ENCODE measurements at places on chromosomes 7 and 10. TPM values are rescaled to one million over a fixed set of nuclear protein-coding genes. Genes with fewer than 3 reads are reported as not detected.

DNA sequence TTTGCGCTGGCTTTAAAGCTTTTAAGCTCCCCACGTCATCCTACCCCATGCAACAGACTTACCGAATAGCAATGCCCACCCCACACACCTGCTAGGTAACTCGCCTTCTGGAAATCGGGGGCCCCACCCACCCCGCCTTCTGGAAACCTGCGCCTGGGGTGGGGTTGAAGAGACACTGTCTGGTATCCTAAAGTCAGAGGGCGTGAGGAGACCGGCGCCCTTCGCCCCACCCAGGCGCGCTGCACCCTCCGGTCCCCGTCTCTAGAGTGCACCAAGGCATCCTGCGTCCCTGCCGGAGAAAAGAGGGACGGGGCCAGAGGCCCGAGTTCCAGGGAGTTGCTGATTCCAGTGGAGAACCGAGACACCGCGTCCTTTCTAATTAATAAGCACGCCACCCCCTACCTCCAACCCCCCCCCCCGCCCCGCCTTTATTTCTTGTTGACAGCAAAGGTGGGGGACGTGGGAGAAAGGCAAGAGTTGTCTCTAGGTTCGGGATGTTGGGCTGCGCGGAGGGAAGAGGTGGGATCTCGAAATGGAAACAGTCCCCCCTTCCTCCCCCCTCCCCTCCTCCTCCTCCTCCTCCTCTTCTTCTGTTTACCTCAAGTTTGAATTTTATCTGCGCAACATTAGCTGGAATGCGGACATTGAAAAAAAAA is 220.9 kb upstream of the MKLN1 start:
- peak; percentile 55 for DNase-seq

DNA sequence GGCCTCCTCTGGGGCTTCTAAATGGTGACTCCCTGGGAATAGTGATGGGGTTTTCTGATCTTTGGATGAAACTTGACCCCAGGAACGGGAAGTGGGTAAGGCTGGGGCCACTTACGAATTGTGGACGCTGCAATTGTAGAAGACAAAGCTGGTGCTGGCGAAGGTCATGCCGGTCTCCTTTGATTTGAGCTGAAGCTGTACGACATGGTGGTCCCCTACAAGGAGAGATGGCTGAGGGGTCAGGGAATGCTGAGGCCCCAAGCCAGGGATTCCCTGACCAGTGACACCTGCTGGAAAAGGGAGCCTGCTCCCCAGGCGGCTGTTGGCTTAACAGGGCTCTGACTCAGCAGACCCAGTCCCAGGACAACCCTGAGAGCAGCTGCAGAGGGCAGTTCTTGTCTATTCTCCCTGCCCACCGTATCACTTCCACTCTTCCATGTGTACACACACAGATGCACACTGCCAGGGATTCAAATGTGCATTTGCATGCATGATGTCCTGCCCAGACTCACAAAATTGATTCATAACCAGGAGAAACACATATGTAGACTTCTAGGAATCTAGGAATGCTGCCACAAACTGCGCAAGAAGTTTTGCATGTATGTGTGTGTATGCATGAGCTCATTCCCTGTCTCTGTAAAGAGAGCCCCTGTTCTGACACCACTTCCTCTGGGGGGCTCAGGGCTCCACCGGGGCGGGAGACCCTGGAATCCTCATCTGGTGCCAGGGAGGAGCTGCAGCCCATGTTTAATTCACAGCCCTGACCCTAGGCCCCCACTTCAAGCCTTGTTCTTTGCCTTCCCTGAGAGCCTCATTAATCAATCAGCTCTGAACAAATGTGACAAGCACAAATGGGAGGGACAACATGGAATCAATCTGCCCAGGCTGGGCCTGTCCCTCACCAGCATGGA is 350.0 kb downstream of the PLXNA4 start:
- DNase-seq: no peak

DNA sequence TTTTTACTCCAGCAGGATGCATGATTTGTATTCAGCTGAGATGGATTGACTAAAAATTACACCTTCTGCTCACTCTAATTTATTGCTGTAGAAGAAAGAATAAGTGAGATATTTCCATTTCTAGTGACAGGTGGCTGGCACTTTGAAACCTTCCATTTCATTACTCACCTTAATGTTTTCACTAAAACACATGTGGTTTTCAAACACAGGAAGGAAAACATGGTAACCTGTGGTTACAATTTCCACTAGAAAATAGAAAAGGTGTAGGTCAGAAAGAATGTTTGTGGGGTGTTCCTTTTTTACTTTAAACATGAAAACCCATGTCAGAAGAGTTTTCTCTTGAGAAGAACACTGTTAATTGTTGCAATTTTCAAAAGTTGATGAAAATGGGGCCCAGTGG is 12.0 kb upstream of the PRKCQ start:
- no peak for DNase-seq

DNA sequence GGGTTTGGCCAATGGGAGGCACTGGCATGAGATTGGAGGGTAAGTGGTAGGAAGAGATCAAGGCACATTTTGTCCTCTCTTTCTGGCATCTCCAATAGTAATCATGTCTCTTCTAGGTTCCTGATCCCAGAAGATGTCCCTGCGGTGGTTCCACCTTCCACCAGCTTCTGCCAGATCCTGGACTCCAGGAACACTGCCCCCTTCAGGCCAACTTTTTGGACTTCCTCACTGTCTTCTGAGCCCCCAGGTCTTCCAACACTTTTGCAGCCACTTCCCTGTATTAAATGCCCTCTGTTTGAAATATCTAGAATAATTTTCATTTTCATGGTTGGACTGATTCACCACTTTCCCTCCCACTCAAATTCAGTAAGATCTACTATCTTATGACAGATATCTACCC is 60.9 kb downstream of the BAMBI start:
- no peak for DNase-seq

GRCh38 chr10:77236700-77237099 is 400.9 kb downstream of the KCNMA1 start:
- DNase-seq: no peak

- DNase-seq: no peak
Measured at GRCh38 chr7:30175180-30175579, 40.4 kb downstream of the MTURN start.

- peak; percentile 68 for DNase-seq
Measured at GRCh38 chr10:72274730-72275350, 1.1 kb downstream of the DDIT4 start.

- DNase-seq: no peak
Measured at GRCh38 chr10:129123428-129123827, 343.6 kb upstream of the MGMT start.

GRCh38 chr7:91165846-91166230 is 98.4 kb upstream of the FZD1 start:
- no peak for DNase-seq

GRCh38 chr7:22867003-22867402 is 44.4 kb upstream of the TOMM7 start:
- no peak for DNase-seq

GRCh38 chr7:55477781-55478374 is 94.4 kb downstream of the VOPP1 start:
- DNase-seq: no peak

DNA sequence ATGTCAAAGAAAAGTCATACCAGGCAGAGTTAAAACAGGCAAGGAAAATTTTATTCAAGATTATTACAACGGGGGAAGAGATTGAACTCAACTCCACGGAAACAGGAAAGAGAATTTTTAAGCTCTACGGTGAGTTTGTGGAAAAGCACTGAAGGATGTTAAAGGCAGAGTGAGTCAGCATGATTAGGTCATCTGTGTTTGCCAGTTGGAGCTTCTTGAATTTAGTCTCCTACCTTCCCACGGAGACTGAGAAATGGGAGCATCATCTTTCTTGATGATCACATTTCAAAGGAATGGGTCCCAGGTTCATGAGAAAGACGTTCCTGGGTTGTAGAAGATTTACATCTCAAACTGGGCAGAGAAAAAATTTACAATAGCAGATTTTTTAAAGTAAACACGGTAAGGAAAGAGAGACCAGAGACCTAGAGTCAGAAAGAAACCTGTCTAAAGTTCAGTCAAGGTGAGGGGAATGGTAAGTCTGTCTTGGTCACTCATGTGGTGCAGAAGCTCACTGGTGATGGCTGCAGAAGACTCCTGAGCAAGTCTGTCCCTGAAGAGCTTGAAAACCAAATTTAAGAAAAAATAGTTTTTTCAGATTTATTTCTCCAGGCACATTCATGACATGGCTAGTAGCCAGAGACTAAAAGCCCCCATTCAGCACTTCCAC is 516.9 kb upstream of the LRRN3 start:
- DNase-seq: no peak

DNA sequence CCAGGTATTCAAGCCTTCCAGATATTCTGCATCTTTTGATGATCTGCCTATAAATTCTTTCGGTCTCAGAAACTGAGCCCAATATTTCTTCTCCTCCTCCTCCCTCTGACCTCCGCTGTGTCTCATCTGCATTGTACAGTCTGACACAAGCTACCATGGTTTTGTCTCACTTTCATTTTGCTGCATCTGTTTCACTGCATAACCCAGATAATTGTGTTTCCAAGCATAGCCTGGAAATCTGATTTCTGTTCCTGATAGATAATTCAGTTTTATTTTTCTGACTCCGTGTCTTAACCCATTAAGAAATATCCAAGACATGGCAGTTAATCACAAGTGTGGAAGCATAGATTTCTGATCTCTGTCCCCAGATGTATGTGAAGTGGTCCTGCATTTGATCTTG is 374.2 kb upstream of the SEMA3A start:
- no peak for DNase-seq

DNA sequence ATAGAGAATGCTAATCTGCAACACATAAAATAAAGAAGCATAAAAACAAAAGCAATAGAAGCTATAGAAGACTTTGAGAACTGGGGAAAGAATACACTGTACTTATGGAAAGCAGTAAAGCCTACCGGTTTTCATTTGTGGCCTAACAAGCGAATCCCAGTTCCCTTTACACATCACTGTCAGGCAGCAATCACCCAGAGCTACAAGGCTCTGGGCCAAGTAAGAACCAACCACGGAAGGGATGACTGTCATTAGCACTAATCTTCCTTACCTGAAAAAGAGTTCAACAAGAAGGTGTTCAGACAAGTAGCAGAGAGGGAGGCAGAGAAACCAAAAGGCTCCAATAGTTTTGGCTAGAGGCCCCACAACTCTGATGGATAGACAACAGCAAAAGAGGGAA is 15.0 kb downstream of the CCDC6 start:
- DNase-seq: no peak

DNA sequence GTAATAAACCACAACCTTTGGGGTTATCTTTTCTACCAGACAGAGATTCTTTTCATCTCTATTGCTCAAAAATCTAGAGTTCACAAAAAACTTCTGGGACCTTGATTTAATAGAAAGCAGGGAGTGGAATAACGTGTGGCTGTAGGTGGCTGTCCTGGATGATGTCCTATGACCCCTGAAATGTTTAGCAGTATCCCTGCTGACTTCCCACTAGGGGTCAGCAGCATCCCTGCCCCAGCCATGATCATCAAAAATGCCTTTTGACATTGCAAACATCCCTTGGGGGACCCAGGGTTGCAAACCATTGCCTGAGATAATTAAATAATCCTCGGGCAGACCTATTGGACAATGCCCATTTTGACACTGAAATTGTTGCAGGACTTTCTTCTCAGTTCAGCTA is 177.1 kb downstream of the USP6NL start:
- no peak for DNase-seq

DNA sequence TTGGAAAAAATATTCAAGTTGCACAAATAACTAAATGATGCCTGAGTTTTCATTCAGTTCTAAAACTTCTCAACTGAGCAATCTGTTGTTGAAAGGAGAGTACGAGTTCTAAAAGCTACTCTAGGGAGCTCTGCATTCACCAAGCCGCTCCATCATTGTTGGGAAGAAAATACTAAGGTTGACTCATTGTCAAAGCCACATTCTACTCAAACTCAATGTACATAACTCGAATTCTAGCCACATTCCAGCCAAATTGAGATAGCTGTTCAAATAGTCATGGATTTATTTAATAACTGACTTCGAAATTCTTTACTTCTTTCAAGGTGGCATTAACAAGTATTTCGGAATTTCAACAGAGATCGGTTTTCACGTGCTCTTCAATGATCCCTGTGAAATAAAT is 63.4 kb downstream of the KIAA1217 start:
- DNase-seq: no peak

GRCh38 chr10:51532044-51532443 is 167.4 kb downstream of the CSTF2T start:
- DNase-seq: no peak

DNA sequence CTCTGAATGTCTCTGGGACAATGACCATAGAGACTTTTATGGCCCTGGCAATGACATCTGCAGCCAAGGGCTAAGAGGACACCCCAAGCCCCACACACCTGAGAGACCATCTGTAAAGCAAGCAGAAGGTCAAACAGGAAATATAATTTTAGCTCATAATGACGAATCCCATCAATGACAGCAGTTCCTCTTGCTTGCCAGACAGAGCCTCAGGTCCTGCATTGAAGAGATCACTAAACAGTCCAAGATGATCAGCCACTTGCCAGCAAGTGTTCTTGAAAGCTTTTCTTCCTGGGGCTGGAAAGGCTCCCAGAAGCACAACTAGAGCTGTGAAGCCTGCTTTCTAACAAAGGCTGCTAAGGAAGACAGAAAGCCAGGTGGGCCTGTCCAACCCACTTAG is 993.7 kb upstream of the AUTS2 start:
- no peak for DNase-seq

The NKX2-3 gene
- total RNA-seq: not detected

The SLC39A12 gene
- total RNA-seq: not detected

The TMEM270 gene
- not detected for total RNA-seq

The NAT16 gene
- not detected for total RNA-seq

The LAMB1 gene
- total RNA-seq: 322 TPM

The COBL gene
- total RNA-seq: 1.4 TPM

The TSPAN15 gene
- total RNA-seq: 17.2 TPM

The TUBGCP2 gene
- total RNA-seq: 27.9 TPM

The GIMAP6 gene
- 71.0 TPM for total RNA-seq

The GRID2IP gene
- total RNA-seq: not detected

The HECW1 gene
- not detected for total RNA-seq

The C7orf57 gene
- total RNA-seq: not detected

The SPDYE16 gene
- total RNA-seq: 3.6 TPM

The CCDC172 gene
- not detected for total RNA-seq

The CPXM2 gene
- total RNA-seq: 19.2 TPM

The ZFAND2A gene
- total RNA-seq: 17.6 TPM

The SPACDR gene
- 1.4 TPM for total RNA-seq

The CPN1 gene
- not detected for total RNA-seq
